ENCODE measurements at places on chromosomes 13 and 19.

GRCh38 chr19:30677702-30678101 lies 305.5 kb downstream of the ZNF536 start:
- DNase-seq, result no peak
- no peak overlapping the region for H3K4me3 ChIP-seq
- peaks cover 3% of the 10 kb centered on the region for H3K27me3 ChIP-seq
- H3K27ac ChIP-seq, result no peak overlapping the region

DNA sequence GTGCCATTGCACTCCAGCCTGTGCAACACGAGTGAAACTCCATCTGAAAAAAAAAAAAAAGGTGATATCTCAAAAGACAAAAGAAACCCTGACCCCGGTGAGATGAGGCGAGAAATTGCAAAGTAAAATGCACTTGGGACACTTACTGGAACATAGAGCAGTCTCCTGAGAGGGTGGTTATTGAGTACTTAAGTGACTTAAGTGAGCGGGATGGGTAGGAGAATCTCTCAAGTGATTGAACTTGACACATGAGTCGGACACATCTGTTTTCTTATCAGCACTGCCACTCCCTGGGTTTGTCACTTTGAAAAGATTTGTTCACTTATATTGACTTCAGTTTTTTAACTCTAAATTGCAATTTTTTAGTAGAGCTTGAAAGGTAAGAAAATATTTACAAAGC lies 2.8 kb downstream of the ZNF429 start:
- H3K27me3 ChIP-seq, result no peaks in the 10 kb centered on the region
- H3K27ac ChIP-seq, result no peak overlapping the region
- no peaks in the 10 kb centered on the region for H3K36me3 ChIP-seq
- no peak for DNase-seq
- peaks cover 7% of the 10 kb centered on the region for H3K4me1 ChIP-seq
- no peak overlapping the region for H3K4me3 ChIP-seq

- peak overlapping the region; percentile 78 for H3K27ac ChIP-seq
- H3K27me3 ChIP-seq, result no peaks in the 10 kb centered on the region
- H3K4me3 ChIP-seq, result peak overlapping the region; percentile 90
- DNase-seq, result no peak
- H3K4me1 ChIP-seq, result peaks cover 5% of the 10 kb centered on the region
- H3K36me3 ChIP-seq, result peaks cover 17% of the 10 kb centered on the region
Observed at GRCh38 chr19:57947088-57947418, 453 bp downstream of the ZNF256 start.

DNA sequence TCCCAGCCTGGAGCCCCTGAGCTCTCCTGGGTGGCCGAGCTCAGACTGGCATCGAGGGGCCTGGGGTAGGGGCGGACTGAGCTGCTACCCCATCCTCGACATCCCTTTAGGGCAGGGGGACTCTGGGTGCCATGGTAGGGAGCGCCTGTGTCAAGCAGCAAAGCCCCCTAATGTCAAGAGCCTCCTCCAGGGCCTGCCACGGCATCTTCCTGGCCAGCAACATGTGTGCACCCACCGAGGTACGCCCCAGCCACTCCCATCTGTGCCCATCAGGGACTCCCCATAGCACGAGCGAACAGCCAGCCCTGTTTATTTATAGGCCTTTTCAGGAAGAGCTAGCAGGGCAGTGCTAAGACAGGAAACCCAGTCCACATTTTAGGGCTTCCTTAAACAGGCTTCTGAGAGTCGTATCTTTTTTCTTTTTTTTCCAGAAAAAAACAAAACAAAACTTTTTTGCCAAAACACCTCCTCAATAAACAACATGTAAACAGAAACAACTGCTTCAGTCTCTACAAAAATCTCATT lies 14.3 kb downstream of the LRP3 start:
- H3K36me3 ChIP-seq, result no peaks in the 10 kb centered on the region
- no peak overlapping the region for H3K27ac ChIP-seq
- no peaks in the 10 kb centered on the region for H3K27me3 ChIP-seq
- no peak for DNase-seq

DNA sequence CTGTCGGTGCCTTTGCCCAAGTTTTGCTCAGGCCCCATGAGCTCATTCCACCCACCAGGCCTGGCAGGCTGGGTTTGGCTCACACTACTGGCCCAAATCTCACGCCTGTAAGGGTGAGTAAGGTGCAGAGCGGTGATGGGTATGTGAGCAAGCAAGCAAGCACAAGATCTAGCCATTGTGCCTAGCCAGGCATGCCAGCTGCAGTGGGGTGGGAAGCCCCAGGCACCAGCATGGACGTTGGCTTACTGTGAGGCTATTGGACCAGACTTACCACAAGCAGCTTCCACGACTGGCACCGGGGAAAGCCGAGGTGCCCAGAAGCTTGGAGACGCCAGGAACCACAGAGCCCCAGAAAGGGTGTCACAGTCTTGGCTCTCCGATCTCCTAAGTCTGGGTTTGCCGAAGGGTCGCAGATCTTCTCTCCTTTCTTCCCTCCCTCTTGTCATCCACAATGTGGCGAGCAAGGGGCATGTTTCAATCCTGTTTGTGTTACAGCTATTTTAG lies 2659.4 kb upstream of the PCDH20 start:
- DNase-seq, result no peak
- H3K36me3 ChIP-seq, result no peaks in the 10 kb centered on the region
- H3K27me3 ChIP-seq, result no peaks in the 10 kb centered on the region
- H3K4me3 ChIP-seq, result no peak overlapping the region
- H3K27ac ChIP-seq, result no peak overlapping the region

DNA sequence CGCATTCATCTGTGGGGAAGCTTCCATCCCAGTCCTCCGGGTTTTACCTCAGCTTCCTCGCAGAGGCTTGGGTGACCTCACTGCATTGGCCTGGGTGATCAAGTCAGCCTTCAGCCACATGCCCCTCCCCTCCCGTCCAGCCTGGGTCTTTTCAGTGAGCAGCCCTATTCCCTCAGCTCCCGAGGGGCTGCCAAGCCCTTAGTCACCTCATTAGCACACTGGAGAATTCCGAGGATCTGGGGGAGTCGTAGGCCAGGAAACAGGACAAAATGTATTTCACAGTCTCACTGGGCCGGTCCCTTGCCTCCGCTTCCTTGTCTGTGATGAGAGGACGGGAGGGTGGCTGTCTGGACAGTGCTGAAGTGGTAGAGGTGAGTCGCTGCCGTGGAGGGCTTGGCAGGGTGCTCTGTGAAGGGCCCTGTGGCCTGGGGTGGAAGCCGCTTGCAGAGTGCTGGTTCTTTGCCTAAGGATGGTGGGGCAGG lies 19.9 kb downstream of the KDM4B start:
- H3K4me1 ChIP-seq, result peaks cover 20% of the 10 kb centered on the region
- no peaks in the 10 kb centered on the region for H3K27me3 ChIP-seq
- no peak overlapping the region for H3K4me3 ChIP-seq
- DNase-seq, result peak; percentile 90
- H3K27ac ChIP-seq, result peak overlapping the region; percentile 4
- no peaks in the 10 kb centered on the region for H3K36me3 ChIP-seq

DNA sequence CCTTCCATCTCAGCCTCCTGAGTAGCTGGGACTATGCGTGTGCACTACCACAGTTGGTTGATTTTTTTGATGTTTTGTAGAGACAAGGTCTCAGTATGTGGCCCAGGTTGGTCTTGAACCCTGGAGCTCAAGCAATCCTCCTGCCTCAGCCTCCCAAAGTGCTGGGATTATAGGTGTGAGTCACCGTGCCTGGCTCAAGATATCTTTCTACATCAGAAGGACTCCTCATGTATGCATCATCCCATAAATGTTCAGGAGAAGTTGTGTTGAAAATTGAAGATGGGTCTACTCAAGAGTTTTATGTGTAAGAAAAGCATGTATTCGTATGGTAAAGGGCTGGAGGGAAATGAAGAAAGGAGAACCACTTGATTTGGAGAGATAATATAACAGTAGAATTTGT lies 71.8 kb upstream of the STK24 start:
- H3K36me3 ChIP-seq, result no peaks in the 10 kb centered on the region
- H3K4me3 ChIP-seq, result no peak overlapping the region
- no peak overlapping the region for H3K27ac ChIP-seq
- no peak for DNase-seq
